ENCODE measurements at places on chromosomes 11 and 22.

DNA sequence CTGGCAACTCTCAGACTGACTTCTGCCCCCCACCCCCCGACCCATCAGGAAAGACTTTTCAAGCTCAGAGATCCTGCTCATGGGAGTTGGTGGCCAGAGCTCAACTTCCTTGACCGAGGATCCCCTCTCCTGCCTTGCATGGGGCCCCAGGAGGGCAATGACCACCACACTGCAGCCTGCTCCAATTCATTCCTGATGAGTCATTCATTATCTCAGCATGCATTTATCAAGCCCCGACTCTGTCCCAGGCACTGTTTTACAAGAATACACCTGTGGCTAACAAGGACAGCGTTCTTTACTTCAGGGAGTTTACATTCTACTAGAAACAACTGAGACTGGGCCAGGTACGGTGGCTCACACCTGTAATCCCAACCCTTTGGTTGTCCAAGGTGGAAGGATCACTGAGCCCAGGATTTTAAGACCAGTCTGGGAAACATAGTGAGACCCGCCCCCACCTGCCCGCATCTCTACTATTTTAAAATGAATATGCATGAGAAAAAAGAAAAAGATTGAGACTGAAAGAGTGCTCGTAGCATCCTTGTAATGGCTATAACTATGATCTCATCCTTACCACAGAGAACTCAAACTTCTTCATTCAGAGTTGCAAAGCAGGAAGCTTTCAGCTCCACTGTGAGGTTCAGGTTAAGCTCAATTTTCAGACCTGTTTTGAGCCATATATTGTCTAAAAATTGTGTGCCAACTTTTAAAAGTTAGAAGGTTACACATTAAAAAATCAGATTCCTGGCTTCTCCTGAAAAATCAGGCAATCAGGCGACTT is 60.4 kb downstream of the FEZ1 start:
- no peak for DNase-seq

DNA sequence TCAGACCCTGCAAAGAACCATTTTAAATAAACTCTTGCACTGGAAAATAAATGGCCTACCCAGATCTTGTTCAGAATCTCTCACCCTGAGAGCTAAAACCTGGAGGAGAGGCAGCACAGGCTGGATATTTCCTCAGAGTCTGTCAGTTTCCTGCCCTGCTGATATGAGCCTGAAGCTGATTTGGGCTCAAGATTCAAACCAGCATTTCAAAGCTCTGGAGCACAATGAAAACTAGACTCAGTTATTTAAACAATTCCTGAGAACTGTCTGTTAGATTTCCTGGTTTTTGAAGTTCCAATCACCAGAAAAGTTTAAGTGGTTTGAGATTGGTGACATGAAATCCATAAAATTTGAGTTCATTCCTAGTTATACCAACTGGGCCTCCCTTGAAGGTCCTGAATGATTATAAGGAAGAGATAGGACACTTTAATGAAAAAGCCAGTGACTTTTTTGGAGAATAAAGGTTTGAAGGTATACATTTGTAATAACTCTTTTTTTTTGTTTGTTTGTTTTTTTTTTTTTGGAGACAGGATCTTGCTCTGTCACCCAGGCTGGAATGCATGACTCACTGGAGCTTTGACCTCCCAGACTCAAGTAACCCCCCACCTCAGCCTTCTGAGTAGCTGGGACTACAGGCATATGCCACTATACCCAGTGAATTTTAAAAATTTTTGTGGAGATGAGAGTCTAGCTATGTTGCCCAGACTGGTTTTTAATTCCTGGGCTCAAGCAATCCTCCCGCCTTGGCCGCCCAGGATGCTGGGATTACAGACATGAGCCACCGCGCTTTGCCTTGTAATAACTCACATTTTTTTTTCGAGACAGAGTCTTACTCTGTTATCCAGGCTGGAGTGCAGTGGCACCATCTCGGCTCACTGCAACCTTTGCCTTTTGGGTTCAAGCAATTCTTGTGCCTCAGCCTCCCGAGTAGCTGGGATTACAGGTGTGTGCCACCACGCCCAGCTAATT is 8.0 kb upstream of the ESAM start:
- DNase-seq, result no peak

GRCh38 chr22:44086271-44087088 is 62.4 kb downstream of the PARVB start:
- no peak for DNase-seq

- DNase-seq, result peak; percentile 68
Measured at GRCh38 chr11:118911880-118912741, 13.6 kb downstream of the BCL9L start.

DNA sequence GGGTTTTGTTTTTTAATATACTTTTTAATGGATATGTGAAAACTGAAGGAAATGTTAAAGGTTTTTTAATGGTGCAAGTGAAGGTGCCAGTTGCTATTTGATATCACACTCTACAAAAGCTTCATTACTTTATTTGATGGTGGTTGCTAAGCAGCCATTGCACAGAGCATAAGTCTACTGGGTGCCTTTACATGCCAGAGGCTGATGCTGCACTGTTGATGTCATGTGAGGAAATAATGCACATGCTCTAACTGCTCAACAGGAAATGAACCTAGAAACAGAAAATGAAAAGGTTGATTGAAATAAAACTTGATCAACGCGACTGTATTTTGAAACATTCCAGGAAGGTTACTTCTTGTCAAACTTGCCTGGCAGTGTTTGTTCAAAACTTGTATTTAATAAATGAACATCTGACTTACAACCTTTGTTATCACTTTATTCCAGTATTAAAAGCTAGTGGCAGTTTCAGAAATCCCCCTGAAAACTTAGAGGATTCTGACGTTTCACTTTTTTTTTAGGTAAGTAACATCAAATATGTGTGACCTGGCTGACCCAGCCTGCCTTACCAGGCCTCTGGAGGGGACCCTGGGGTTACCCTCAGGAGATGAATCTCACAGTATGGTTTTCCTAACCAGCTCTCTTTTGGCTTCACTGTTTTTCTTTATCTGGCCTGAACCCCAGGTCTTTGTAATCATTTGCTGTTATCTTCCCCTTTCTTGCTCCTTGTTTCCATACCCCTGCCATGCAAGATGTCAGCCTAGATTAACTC is 2.4 kb upstream of the ATP5MG start:
- no peak for DNase-seq

- no peak for DNase-seq
Measured at GRCh38 chr11:97389270-97389669, 999.5 kb downstream of the JRKL start.

DNA sequence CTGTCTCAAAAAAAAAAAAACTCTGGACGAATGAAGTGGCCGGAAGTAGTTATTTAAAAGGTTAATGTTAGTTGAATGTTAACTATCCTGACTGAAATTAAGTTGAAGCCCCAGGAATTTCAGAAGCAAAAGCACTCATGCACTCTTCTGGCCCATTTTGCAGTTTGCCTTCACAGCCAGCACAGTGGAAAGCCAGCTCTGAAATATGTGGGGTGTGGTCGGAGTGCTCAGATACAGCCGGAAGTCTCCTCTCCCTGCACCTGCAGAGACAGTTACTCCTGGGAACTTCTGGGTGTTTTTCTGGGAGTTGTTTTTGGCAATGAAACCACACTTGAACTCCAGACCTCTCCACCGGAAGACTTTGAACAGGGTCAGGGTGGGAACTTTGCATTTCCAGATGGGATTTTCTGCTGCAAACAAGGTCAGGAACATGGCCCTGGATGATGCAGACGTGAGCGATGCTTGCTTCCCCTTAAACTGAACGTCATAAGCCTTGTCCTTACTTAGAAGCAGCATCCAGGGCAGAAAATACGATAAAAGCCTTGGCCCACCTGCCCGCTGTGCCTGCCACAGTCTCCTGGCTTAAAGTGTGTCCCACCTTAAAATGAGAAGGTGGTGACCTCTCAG is 21.5 kb upstream of the CABP2 start:
- no peak for DNase-seq

GRCh38 chr11:70493891-70494290 is 95.6 kb downstream of the CTTN start:
- no peak for DNase-seq

DNA sequence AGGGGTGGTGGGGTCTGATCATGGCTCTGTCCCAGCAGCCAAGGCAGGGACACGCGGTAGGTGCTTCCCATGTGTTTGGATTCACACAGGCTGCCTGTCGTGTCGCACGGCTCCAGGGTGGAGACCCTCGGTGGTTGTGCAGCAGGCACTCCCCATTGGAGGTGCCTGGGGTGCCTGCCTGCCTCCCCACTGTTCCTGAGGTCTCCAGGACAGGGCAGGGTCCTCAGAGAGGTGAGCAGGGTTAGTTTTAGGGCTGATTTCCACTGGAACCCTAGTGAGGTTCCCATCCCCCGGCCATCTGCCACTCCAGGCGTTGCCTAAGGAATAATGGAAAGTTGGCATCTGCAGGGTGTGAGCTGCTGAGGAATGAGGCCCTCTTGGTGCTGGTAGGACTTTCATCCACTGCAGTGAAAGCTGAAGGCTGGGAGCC is 32.3 kb downstream of the OSBPL5 start:
- DNase-seq, result no peak

- DNase-seq, result no peak
Measured at GRCh38 chr22:48045369-48045768, 1282.9 kb downstream of the TBC1D22A start.

GRCh38 chr11:129969920-129970319 is 32.7 kb downstream of the PRDM10 start:
- no peak for DNase-seq

DNA sequence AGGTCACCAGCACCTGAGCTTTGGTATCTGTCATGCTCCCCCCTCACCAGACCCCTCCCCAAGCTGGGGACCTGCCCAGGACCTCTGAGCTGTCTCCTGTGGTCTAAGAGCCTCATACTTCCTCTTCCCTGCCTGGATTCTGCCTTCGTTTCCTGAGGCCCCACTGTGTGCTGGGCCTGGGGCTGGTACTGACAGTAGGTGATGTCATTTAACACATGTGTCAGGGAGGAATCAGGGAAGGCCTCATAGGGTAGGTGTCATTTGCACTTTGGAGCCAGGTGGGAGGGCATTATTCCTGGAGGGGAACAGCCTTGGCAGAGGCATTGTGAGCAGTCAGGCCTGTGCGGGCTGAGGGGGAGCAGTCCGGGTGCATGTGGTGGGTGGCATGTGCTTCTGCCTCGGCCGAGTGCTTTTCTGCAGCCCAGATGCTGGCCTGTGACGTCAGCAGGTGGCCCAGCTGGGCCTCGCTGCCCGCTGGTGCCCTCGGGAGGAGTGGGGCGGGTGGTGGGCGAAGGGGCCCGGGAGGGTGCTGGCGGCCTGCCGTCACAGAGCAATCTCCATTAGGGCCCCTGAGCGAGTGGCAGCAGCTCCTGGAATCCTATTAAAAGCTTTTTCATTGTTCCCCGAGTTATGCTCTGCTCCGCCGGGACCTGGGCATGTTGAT is 9.1 kb downstream of the FLRT1 start:
- DNase-seq, result no peak

- DNase-seq, result no peak
Measured at GRCh38 chr11:34633640-34633989, 12.7 kb downstream of the EHF start.

DNA sequence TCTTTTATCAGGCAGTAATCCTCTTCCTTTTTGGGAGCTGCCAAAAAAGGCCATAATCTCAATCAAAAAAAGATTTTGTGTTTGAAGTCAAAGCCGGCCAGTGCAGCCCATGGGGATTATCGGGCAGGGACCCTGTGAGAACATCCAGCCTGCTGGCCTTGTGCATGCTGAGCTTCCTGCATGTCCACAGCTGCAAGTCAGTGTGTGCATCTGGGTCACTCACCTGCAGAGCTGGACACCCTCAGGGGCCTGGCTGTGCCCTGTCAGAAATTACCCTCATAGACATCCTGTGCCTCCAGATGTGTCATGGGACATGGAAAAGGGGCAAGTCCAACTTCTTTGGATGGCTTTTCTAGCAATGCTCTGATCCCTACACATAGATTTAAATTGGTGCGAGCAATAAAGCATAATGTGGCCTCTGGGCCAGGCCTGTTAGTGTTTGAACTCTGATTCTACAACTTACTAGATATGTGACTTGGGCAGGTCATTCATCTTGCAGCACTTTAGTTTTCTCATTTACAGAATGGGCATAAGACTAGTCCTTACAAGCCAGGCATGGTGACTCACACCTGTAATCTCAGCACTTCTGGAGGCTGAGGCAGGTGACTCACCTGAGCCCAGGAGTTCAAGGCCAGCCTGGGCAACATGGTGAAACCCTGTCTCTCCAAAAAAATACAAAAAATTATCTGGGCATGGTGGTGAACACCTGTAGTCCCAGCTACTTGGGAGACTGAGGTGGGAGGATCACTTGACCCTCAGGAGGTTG is 81.6 kb upstream of the LARGE1 start:
- no peak for DNase-seq

- no peak for DNase-seq
Measured at GRCh38 chr11:134537296-134537695, 125.3 kb upstream of the B3GAT1 start.

GRCh38 chr11:34075178-34075820 is 23.8 kb downstream of the CAPRIN1 start:
- no peak for DNase-seq

GRCh38 chr11:60855726-60856633 is at the start of gene PTGDR2:
TSS of gene PTGDR2 (minus strand) at chr11:60855950. CDS start at chr11:60853722, 2,228 bp downstream.
- no peak for DNase-seq

DNA sequence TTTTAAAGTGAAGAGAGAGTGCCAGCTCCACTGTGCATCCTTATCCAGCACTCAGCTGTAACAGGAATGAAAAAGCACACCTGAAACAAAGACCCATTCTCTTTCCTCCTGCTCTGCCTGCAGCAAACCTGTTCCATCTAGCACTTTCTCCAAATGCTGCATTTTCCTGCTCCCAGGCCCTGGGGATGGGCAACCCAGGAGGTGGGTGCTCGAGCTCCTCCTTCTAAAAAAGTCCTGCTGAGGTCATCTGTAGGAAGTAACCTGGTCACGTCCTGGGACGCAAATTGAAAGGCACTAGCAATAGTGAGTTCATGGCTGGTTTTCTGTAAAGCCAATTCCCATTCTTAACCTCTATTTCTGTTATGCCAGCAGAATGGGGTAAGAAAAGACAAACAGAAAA is 173.7 kb downstream of the MAML2 start:
- DNase-seq, result no peak

- DNase-seq, result no peak
Measured at GRCh38 chr22:37491559-37492427, 5.6 kb upstream of the MFNG start.

DNA sequence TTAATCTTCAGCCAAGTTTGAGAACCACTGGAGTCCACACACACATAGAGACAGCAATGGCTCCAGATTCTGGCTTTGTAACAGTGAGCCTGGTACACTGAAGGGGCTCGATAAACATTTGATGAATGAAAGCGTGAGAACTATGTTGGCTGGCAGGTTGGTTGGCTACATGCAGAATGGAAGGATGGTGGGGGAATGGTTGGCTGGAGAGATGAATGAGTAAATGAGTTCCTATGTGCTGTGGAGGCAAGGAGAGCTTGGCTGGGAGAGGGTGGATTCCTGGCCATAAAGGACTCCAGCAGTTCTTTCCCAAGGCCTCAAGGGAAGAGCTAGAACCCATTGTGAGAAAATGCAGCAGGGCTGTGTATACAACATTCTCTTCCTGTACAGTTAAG is 168.0 kb upstream of the NECTIN1 start:
- no peak for DNase-seq

GRCh38 chr22:44891293-44891747 is 118.5 kb downstream of the PHF21B start:
- no peak for DNase-seq
